T-cell (primary cell): ENCODE measurements at places on chromosomes 1 and 21.

- DNase-seq = no peak
Measured at GRCh38 chr21:44869781-44870747, 3.4 kb downstream of the PTTG1IP start.

DNA sequence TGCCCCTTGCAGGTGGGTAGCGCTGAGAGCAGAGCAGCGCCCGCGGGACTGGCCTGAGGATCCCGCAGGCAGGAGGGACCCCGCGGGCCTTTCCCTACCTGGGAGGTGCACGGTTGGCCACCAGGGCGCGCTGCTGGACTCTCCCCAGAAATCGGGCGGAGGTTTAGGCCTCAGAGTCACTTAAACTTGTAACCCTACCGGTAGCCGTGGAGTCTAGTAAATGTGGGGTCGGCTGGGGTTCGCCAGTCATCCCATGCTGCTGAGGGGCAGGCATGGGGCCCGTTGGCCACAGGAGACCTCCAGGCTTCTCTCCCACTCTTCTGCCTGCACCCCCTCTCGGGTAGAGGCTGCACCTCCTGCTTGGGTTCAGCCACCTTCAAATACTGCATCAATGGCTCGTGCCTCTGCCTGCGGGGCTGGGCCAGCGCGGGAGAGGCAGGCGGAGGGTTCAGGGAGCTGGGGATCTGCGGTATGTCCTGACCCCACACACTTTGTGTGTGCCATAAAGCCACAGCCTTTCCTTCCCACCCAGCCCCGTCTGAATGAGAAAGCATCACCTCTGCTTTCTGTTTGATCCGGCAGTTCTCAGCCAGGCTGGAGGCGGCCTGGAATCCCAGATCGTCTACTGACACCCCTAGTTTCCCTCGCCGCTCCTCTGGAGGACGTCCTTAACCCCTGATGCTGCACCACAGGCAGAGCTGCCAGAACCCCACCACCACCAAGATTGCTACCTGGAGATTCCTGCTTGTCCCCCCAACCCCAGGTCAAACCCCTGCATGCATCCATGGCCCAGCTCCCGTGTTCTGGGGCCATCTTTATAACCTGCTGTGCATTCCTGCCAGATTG, 12.3 kb upstream of the GSTM4 start:
- peak; percentile 84 for DNase-seq

- DNase-seq = no peak
Measured at GRCh38 chr21:33121715-33122475, 52.0 kb downstream of the OLIG1 start.

GRCh38 chr1:116764906-116765862, 11.0 kb downstream of the CD2 start:
- no peak for DNase-seq

- no peak for DNase-seq
Measured at GRCh38 chr1:167328816-167329483, 108.3 kb downstream of the POU2F1 start.

DNA sequence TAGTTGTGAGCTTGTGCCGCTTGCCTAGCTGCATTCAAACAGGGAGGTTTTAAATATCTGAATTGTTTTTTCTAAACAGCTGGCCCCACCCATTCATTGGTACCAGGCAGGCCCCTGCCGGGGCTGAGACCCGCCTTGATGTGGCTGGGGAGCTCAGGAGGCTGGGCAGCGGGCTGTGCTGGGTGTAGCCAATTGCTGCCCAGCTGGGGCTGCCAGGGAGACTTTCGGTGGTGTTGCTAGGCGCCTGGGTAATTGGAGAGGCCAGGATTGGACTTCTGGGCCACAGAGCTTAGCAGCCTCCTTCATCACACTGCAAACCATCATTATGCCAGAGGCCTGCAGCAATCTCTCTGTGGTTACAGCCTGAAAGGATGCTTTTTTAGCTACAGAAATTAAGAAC, 12.2 kb downstream of the RHBDL2 start:
- DNase-seq = no peak
